CD4-positive, alpha-beta T cell treated with Interferon gamma for 1 hour (primary cell): ENCODE measurements at places on chromosomes 11 and 22.
A peak's percentile ranks its signal among the peaks of the same experiment; 100 is the strongest.

DNA sequence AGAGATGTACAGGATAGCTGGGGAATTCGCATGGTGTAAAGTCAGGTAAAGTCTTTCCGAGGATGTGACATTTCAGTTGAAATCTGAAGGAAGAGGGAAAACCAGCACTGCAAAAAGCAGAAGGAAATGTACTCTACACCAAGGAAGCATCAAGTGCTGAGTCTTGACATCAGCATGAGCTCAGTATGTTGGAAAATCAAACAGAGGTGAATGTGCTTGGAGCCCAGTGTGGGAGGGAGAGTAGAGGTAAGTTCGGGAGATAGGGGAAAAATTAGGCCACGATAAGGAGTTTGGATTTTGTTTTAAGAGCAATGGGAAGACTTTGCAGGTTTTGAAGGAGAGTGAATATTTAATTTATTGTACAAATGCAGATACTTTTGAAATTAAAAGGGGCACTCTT is 484.0 kb downstream of the NTM start:
- no peak for DNase-seq

DNA sequence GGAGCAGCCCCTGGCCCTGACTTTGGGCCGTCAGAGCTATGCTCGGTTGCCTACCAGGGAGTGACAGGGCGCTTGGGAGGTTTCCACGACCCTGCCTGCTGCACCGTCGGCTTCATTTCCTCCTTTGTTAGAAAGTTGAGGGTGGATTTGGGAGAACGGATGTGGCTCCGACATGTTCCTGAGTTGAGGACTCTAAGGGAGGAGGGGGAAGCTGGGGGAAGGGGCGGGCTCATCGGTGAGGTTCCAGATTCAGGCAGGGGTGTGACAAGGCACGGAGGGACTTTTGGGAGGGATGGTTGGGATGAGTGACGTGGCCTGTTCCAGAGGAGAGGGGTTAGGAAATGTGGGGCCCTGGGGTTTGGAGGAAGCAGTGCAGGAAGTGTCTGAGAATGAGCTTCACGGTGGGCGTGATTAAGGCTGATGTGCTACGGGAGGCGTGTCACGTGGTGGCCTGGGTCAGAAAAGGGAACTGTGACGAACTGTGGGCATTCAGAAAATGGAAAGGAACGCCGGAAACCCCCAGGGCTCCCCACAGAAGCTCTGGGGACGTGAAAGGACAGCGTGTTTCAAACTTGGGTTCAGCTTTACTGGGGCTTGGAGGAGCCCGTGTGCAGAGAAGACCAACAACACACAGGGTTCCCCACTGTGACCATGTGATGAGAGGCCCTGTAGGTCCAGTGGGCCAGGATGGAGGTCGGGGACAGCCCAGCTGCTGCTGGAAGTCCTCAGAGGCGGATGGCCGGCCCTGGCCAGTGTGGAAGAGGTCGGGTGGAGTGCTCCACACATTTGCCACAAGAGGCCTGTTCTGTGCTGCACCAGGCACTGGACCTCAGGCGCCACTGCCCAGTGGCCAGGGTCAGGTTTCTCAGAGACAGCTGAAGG is 2.8 kb downstream of the PARVB start:
- DNase-seq, result peak; percentile 88

- DNase-seq, result no peak
These were observed 8.2 kb upstream of the PRR5 start for GRCh38 chr22:44693756-44694155.

- no peak for DNase-seq
These were observed 87.7 kb downstream of the CSNK2A3 start for GRCh38 chr11:11265320-11265719.

- DNase-seq, result no peak
These were observed 10.8 kb downstream of the SYT12 start for GRCh38 chr11:67033661-67034166.

GRCh38 chr11:128158860-128159259 is 428.5 kb downstream of the ETS1 start:
- DNase-seq, result no peak

GRCh38 chr11:35812828-35813227 is 131.0 kb upstream of the LDLRAD3 start:
- no peak for DNase-seq
